B cell (primary cell): ENCODE measurements at places on chromosomes 1 and 21. TPM values are rescaled to one million over a fixed set of nuclear protein-coding genes. Genes with fewer than 3 reads are reported as not detected.

Gene SIPA1L2
- 0.07 and 0.22 TPM in 2 replicates for total RNA-seq

Gene CHD5
- total RNA-seq, result 0.07 and 0.20 TPM in 2 replicates

Gene SELENBP1
- total RNA-seq, result 0.22 and 0.37 TPM in 2 replicates

Gene S100A16
- total RNA-seq, result not detected in 2 replicates

Gene CASZ1
- total RNA-seq, result 27.2 and 30.3 TPM in 2 replicates

Gene KLF17
- not detected in 2 replicates for total RNA-seq

Gene RRP1
- total RNA-seq, result 27.8 and 28.6 TPM in 2 replicates

Gene TTLL10
- total RNA-seq, result 0.37 and 0.61 TPM in 2 replicates

Gene METTL18
- 16.9 and 18.9 TPM in 2 replicates for total RNA-seq

Gene C1QB
- total RNA-seq, result not detected in 2 replicates

Gene ESRRG
- not detected in 2 replicates for total RNA-seq

Gene GJA8
- not detected in 2 replicates for total RNA-seq

Gene KIAA0319L
- 78.1 and 89.9 TPM in 2 replicates for total RNA-seq

Gene PKNOX1
- total RNA-seq, result 25.3 and 29.5 TPM in 2 replicates

GRCh38 chr1:160520582-160520981 is 2.5 kb downstream of the SLAMF6 start:
- DNase-seq, result no peak

GRCh38 chr1:112544751-112545150 is 36.0 kb downstream of the WNT2B start:
- no peak for DNase-seq

GRCh38 chr1:89104687-89105086 is 21.2 kb downstream of the GBP2 start:
- no peak for DNase-seq

- DNase-seq, result no peak
These were observed 277.0 kb downstream of the MRPL39 start for GRCh38 chr21:25330266-25330665.

DNA sequence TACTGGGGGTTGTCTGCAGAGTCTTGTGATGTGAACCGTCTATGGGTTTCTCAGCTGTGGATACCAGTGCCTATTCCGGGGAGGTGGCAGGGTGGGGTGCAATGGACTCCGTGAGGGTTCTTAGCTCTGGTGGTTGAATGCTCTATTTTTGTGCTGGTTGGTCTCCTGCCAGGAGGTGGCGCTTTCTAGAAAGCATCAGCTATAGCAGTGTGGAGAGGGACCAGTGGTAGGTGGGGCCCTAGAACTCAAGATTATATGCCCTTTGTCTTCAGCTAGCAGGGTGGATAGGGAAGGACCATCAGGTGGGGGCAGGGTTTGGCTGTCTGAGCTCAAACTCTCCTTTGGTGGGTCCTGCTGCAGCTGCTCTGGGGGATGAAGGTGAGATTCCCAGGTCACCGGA is 127.3 kb upstream of the PLD5 start:
- DNase-seq, result peak; percentile 21

DNA sequence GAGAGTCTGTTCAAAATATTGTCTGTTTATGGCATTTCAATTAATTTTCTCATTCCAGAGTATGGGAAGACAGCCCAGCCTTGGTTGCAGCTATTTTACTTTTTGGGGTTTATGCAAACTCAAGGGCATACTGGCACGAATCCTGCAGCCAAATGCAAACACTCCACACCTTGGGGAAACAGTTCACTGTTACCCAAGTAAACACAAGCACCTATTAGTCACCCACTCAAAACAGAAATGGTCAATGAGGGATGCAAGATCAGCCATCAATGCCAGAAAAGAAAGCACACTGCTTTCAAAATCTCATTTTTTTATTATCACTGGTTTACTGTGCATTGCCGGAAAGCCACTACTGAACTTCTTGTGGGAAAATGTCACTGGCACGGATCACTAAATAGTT is 170.6 kb downstream of the RUNX1 start:
- no peak for DNase-seq

DNA sequence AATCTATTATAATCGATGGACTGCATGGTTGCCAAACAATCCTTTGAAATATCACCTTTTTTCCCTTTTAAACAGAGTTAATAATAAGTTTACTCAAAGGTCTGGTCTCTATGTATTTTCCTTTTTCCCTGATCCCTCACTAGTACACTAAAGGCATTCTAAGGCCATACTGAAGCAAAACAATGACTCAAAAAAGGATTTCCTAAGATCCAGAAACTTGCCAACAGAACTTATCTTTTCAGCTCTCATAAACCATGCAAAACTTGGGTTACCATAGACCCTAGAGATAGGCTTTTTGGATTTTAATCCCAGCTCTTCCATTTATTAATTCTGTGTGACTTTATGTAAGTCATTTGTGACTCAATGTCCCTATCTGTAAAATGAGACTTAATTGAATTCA is 77.1 kb downstream of the IFI44 start:
- no peak for DNase-seq

GRCh38 chr1:197768014-197768805 is 7.1 kb downstream of the DENND1B start:
- no peak for DNase-seq

- no peak for DNase-seq
These were observed 56.6 kb upstream of the C1orf21 start for GRCh38 chr1:184329962-184330868.

GRCh38 chr1:185156288-185156853 is 382 bp downstream of the TRMT1L start:
- DNase-seq, result no peak

DNA sequence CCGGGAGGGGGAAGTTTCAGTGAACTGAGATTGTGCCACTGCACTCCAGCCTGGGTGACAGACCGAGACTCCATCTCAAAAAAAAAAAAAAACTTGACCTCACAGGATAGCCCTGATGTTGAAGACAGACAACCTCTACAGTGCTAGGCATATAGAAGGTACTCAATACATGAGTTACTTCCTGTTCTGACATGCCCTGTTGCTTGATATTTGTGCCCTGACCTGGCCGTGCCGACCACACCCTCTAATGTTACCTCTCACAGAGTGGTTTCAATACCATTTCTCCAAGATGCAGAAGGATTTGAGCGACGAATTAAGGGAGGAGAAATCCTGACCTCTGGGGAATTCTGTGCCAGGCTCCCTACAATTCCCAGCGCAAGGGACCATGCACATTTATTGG is 5.2 kb downstream of the PTAFR start:
- peak; percentile 46 for DNase-seq

- DNase-seq, result no peak
These were observed 403.2 kb upstream of the B3GALT2 start for GRCh38 chr1:193589597-193590040.

GRCh38 chr1:40984066-40984465 is 4.6 kb downstream of the CTPS1 start:
- DNase-seq, result no peak

- DNase-seq, result no peak
These were observed 27.2 kb downstream of the ECE1 start for GRCh38 chr1:21263052-21263429.

DNA sequence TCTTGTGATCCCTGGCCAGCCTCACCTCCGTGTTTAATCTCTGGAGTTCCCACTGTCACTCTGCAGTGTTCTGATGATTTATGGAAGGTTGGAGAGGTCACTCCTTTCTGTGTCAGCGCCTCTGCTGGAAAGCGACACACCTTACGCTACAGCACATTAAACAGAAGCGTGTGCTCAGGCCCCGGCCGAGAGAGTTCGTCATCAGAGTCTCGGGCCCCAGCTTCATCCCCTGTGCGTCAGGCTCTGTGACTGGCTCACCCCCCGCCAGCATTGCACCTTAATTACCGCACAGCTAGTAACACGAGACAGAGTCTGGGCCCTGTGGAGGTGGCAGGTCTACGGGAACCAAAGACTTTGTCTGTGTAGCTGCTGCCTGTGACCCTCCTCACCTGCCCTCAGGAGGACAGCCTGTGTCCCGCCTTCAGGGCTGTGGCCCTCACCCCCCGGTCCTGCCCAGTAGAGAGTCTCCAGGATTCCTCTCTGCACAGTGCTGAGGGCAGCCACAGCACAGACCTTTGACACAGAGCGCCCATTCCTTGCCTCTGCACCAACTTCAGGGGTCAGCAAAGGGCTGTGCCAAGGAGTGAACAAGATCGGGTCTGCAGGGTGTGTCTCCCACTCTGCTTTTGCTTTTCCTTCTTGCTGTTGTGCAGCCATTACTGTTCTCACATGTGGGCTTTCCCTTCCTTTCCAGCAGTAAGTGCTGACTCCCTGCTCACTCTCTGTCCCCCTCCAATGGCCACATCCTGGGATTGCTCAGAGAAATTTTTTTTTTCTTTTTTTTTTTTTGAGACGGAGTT is 157.6 kb downstream of the PGBD5 start:
- DNase-seq, result no peak

- no peak for DNase-seq
These were observed 121.6 kb downstream of the PTBP2 start for GRCh38 chr1:96843196-96843595.

GRCh38 chr21:15751546-15751945 is 21.8 kb downstream of the USP25 start:
- no peak for DNase-seq

GRCh38 chr1:170145770-170146676 is at the start of gene NTMT2:
NTMT2 (plus strand) TSS chr1:170145959; CDS start chr1:170146108, 149 bp downstream.
- no peak for DNase-seq

GRCh38 chr1:184888505-184888904 is 85.8 kb downstream of the NIBAN1 start:
- no peak for DNase-seq

DNA sequence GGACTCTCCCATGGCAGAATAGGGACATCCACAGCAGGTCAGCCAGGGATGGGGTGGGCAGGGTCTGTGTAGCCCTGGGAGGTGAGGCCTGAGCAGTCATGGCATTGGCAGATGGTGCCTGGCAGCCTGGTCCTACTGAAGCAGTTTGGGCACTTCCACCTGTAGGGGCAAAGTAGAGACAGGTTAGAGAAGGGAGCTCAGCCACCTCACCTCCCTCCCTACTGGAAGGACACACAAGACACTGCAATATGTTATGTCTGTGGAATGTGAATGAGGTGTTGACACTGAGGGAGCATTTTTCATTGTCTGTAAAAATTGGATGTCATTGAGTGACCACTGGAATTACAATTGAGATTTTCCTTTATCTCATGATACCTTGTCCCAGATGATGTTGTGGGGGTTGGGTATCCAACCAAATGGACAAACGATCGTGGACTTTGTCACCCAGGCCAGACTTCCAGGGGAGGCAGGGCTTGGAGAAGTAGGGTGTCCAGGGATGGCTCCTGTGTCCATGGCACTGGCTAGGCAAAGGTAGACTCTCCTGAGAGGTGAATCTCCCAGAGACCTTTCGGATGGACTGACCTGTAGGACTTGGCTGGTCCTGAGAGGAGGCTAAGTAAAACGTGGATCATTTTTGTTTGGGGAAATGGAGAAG is 9.7 kb downstream of the SHISA4 start:
- no peak for DNase-seq

- DNase-seq, result no peak
These were observed 142.3 kb downstream of the DNM3 start for GRCh38 chr1:171983584-171983983.

DNA sequence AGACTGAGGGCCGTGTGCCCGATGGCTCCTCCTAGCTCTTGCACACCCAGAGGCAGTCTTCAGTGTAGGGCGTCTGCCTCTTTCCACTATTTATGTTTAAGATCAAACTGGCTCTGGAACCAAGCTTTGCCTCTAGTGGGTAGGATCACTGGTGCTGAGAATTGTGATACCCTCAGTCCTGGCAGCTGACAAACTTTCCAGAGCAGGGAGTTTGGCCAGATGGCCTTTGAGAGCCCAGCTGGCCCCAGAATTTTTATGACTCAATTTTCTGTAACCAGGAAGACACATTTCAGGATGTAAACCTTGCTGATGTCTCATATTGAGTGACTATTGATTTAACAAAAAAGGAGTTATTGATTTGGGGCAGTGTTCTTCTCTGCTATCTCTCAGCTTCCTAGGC is 6.7 kb downstream of the COQ8A start:
- DNase-seq, result no peak
